Breast epithelium (tissue), 4 donors: ENCODE measurements at places on chromosomes 11 and 22. TPM values are rescaled to one million over a fixed set of nuclear protein-coding genes. Genes with fewer than 3 reads are reported as not detected.

Gene SSTR3
- total RNA-seq: not detected

Gene GAL
- total RNA-seq: 5.7 TPM

DNA sequence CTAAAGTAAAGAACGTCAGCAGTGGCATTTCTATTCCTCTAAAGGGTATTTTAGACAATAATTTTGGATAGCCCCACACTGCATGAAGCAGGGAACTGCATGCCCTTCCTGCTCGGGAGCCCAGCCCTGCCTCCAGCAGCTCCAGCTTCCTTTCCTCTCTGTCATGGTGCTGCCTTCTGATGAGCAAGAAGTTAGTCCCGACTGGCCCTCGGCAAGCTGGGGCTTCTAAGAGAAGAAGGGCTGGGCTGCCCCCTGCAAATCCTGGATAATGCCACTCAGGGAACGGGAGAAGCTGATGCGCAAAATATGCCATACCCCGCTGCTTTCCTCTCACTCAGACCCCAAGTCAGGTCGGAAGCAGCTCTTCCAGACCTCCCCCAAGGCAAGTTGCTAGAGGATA, 296.4 kb downstream of the ETS1 start:
- DNase-seq: no peak

GRCh38 chr22:22400099-22400498, 108.4 kb downstream of the ZNF280B start:
- no peak for DNase-seq

- no peak for DNase-seq
These were observed 38.3 kb downstream of the CLPB start for GRCh38 chr11:72396041-72396440.

DNA sequence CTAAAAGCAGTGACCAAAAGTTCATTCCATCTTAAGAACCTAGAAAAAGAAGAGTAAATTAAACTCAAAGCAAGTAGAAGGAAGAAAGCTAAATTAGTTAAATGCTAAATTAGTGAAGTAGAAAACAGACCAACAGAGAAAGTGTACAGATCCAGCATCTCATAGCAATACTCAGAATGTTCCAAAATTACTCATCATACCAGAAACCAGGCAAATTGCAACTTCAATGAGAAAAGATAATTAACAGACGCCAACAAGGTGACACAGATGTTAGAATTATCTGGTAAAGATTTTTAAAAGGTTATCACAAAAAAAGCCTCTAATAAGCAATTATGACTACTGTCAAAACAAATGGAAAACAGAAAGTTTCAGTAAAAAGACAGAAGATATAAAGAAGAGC, 96.8 kb downstream of the ALX4 start:
- DNase-seq: no peak

DNA sequence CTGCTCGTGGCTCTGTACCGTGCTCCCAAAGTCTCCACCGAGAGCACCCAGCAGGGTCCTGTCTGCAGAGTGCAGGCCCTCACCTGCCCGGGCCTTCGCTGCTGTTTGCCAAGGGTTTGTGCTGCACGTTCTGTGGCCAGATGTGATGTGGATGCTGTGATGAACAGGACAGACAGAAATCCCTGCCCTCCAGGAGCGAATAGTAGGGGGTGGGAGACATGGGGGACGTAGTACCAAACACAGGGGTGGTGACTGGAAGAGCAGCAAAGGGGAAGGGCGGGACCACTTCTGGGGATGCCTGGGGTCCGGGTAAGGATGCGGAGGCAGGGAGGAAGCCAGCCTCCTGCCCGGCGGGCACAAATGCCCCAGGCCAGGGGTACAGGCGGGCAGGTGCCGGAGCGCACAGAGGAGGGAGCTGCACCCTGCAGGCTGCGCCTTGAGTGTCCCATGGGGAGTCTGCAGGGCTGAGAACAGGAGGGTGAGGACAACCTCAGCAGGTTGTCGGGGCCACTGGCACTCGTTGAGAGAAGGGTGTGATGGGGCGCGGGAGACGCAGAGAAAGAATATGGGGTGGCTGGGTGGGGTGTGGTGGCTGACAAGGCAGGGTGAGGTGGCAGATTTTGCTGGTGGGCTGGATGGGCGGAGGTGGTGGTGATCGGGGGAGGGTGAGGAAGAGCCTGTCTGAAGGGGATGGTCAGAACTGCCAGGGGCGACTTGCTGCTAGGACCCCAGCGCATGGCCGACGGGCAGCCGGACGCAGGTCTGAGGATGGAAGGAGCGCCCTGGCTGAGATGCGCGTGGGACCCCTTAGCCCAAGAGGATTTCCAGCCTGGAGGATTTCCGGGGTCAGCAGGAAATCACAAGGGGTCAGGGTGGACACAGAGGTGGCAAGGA, 16.3 kb upstream of the CTSD start:
- DNase-seq: no peak
